CD8-positive, alpha-beta T cell (primary cell): ENCODE measurements at places on chromosomes 11 and 22. TPM values are rescaled to one million over a fixed set of nuclear protein-coding genes. Genes with fewer than 3 reads are reported as not detected.

KRTAP5-9 gene
- total RNA-seq, result not detected

CEP126 gene
- 0.87 TPM for total RNA-seq

LTBP3 gene
- total RNA-seq, result 246 TPM

BIK gene
- total RNA-seq, result 5.3 TPM

HEPHL1 gene
- not detected for total RNA-seq

CHRM1 gene
- not detected for total RNA-seq

TRIM64 gene
- not detected for total RNA-seq

FAT3 gene
- not detected for total RNA-seq

THOC5 gene
- 35.0 TPM for total RNA-seq

OR5B21 gene
- total RNA-seq, result not detected

ROBO4 gene
- total RNA-seq, result not detected
